ENCODE measurements at places on chromosomes 16 and 17. TPM values are rescaled to one million over a fixed set of nuclear protein-coding genes. Genes with fewer than 3 reads are reported as not detected.
A peak's percentile ranks its signal among the peaks of the same experiment; 100 is the strongest.

GRCh38 chr17:27873746-27874145 is 19.4 kb downstream of the LYRM9 start:
- no peak for DNase-seq

DNA sequence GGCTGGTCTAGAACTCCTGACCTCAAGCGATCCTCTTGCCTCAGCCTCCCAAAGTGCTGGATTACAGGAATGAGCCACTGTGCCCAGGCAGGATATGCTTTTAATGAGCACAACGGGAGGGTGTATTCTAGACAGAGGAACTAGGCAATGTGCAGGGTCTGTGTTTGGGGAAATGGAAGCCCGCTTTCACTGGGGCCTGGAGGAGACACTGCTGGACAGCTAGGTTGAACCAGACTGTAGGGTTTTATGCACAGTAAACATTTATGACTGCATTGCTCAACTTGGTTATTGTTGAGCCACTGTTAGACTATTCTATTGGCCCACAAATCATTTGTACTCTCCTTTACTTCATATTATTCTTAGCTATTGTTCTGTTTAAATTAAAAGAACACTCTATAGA is 10.2 kb upstream of the SIAH1 start:
- DNase-seq, result no peak

The TCAP gene
- total RNA-seq, result 0.54 TPM

DNA sequence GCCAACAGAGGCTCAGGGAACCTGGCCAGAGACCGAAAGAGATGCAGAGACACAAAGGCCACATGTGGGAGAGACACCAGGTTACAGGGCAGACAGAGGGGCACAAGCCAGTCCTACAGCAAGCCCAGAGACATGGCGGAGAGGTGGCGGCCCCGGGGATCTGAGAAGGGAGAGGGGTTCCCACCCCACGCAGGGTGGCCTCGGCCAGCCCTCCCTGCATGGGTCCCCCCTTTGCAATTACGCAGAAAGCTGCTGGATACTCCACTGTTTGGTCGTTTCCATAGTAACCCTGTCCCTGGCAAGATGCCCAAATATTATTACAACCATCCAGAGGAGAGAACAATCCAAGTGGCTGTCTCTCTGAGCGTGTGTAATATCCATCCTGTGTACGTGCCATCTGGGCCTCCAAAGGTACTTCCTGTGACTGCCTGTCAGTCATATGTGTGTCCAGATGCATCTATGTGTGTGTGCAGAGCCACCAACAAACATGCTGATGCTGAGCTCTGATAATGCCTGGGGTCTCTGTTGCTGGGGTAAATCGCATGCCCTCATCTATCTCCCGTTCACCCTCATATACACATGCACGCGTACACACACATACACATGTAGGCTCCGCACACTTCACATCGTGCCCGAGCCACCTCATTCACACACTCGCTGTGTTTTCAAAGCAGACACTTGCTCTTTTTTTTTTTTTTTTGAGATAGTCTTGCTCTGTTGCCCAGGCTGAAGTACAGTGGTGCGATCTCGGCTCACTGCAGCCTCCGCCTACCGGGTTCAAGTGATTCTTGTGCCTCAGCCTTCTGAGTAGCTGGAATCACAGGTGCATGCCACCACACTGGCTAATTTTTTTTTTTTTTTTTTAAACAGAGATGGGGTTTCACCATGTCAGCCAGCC is 5.5 kb downstream of the PCGF2 start:
- peak; percentile 72 for DNase-seq

DNA sequence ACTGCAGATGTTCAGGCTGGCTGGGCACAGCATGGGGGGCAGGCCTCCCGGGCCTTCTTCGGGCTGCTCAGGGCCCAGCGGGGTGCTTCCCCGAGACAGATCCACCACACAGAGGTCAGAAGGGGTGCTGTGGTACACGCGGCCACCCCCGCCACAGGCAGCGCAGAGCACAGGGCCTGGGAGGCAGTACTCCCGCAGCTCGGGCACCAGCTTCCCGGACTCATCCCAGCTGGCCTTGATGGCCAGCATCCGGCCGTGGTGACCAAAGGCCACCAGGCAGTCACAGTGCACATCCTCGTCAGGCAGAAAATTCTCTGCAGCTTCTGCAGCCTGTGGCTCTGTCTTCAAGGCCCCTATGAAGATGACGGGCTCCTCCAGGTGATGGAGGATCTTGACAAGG is 1.9 kb downstream of the FAAP100 start:
- DNase-seq, result no peak

The CES5A gene
- total RNA-seq, result not detected

DNA sequence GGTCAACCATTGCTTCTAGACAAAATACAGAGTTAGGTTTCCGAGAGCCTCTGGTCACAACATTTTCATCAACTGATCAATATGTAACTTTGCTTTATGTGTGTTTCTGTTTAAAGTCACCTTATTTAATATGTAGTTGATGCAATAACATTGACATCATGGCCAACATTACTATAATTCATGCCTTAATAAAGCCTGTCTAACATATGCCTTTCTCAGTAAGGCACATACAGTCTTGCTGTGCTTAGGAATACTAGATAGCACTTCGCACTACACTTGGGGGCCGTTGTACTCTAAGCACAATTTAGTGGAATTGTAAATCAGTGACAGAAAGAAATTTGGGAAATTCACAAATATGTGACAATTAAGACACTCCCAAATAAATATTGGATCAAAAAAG is 9.6 kb upstream of the SCNN1G start:
- DNase-seq, result no peak

DNA sequence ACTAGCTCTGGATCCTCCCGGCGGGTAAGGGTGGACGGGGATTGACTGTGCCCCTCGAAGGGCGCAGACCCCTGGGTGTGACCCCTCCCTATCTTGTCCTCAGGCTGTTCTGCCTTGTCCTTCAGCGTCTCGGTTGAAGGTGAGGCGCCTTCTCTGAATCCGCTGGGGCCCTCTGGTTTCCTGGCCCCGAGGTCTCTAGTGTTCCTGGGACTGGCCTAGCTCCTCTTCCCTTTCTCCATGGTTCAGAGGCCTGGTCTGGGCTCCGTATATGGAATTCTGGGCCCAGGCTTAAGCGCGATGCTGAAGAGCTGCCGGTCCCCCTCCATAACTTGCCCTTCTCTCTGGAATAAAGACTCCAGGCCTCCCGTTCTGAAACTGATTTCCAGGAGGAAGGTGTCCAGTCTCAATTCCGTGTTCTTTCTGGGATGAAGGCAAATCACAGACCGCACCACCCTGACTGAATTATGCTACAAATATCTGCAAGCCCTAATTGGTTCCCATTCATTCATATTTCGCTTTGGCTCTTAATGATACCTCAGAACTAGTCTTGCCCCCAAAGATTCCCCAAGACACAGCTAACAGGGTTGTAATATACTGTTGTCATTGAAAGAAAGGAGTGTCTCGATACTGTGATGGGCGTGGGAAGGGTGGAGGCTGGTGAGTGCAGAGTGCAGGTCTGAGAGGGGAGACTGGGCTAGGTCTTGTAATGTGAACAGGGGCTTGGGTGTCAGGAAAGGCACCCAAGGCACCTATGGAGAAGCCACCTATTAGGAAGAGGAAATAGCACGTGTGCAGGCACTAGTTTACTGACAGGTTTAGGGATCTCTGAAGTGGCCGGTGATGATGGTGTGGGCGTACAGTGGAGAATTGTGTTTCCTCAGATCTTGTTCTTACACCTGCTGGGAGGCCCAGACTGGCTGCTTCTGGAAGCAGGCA is 851 bp downstream of the EDC4 start:
- DNase-seq, result no peak

- no peak for DNase-seq
These were observed 23.1 kb downstream of the MIS12 start for GRCh38 chr17:5509482-5509881.

The ST6GALNAC1 gene
- total RNA-seq, result not detected

DNA sequence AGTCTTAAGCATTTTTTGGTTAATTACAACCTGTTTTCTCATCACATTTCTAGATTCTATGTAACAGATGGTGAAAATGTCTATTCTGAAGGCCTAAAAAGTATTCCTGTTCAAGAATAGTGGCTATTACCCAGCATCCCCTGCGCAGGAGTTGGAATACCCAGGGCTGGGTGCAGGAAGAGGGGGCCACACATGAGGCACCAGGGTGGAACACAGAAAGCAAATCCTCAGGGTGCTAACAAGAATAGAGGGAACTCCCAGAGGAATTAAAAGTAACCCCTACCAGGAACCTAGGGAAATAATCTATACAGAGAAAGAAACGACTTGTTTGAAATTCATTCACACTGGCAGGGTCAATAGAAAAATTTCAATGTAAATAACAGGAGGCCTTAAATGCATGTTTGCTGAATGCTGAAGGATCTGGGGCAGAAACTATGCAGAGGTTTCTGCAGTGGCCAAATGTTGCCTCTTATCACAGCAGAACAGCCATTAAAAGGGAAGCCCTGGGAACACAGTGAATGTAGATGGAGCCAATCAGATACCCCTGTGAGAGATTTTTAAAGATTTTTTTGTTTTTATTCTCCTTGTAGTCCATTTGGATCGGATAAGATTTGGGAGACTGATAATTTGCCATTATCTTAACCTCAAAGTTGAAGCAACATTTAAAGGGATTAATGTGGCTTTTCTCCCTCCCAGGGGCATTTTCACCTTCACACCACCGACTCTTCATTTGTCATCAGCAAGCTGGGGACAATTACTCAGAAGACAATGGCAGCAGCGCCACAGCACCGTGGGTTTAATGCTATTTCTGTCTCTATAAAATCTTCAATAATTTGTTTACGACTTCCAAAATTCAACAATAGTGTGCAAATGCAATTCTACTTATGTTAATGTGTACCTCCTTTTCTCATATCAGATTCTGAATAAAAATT is 196.0 kb upstream of the PSMD7 start:
- DNase-seq, result no peak

- DNase-seq, result no peak
These were observed 11.0 kb downstream of the TUFM start for GRCh38 chr16:28834873-28835863.

The MYH13 gene
- not detected for total RNA-seq

DNA sequence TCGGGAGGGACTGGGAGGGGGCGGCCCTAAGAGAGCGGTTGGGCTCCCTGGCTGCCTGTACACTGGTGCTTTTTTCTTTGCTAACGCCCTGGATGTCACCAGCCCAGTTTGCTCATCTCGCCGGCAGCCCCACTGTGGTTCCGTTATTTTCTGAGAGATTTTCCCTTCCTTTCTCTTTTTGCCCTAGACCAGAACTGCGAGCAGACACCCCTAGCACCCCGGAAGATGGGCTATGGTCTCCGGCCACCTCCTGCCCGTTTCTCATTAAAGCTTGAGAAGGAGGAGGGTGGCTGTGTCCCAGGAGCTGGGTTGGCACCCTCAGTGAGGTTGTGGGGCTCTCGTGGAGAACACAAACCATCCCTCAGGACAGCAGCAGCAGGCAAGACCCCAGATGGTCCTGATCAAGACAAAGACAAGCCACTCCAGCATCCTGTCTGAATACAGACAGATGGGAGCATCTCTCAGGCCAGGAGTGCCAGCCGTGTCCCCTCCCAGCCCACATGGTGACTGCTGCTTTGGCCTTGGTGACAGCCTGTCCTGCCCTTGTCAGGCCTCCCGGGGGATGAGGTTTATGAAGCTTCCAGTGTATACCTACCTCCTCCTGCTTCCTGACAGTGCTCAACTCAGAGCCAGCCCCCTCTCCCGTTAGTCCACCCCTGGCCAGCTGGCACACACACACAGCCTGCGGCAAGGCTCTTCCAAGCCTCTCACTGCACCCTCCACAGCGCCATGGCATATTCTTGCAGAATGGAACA is 77.2 kb downstream of the KCNJ12 start:
- DNase-seq, result no peak
